GM12865 (cell line): ENCODE measurements at places on chromosomes 12 and 14.

GRCh38 chr14:103172921-103173320, 49.7 kb downstream of the TNFAIP2 start:
- no peak for DNase-seq

GRCh38 chr12:26668230-26668629, 164.8 kb downstream of the ITPR2 start:
- no peak for DNase-seq

DNA sequence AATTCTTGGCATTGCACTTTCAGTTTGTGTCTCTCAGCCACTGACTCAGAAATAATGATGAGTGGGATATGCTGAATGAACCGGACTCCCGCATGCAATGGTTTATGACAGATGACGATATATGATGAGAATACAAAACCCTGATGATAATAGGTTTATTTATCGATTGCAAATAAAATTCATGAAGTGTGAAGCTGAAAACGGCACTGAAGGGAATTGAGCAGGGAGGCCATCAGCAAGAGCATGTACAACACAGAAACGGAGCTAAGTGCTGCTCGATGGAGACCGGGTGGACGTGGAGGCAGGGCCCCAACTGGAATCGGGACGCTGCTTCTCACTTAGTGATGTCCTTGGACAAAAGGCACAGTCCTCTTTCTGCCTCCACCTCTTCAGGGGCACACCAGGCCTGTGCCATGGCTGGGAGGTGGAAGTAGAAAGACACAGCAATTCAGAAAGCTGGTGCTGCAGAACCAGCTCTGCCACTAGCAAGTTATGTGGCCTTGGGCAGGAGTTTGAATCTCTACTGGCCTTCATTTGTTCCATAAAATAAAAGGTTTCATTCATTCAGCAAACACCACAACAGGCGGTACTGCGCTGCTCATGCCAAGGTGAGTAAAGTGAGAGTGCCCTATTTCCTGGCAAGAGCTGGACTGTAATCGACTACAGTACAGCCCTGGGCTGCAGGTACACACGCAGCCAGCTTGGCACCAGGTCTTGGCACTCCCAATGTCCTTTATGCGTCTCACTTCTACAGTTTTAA, 117.0 kb downstream of the EGLN3 start:
- no peak for DNase-seq

DNA sequence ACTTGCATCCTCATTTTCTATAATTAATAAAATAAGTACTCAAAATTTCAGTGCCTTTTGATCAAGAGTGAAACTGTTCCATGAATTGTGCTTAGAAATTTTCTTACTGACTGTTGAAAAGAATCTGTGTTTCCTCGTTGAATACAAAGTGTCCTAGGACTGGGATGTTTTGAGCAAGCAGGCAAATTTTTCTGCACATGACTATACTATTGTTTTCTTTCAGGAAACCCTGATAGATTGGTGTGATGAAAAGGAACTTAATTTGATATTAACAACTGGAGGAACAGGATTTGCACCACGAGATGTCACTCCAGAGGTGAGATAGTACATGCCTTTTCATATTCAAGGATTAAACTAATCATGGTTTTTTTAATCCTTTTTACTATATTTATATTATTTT, 316.3 kb downstream of the GPHN start:
- DNase-seq = no peak

- no peak for DNase-seq
These were observed 22.2 kb downstream of the SLC41A2 start for GRCh38 chr12:104935886-104936285.
